ENCODE measurements at places on chromosomes 16 and 17. TPM values are rescaled to one million over a fixed set of nuclear protein-coding genes. Genes with fewer than 3 reads are reported as not detected.

- no peak for DNase-seq
Measured at GRCh38 chr17:74754832-74755231, 6.4 kb downstream of the NHERF1 start.

DNA sequence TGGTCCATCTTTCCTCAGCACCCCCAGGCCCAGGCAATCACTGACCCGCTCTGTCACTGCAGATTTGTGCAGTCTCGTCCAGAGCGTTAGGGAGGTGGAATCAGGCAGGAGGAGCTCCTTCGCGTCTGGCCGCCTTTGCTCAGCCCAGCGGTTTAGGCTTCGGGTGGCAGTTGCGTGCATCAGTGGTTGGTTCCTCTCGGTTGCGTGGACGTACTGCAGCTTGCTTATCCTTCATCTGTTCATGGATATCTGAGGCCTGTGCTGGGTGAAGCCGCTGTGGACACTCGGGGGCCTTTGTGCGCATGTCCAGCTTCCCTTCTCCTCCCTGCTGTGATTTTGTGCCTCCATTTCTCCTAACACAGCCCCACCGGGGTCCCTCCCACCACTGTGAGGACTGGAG lies 4.7 kb upstream of the P2RX1 start:
- no peak for DNase-seq

DNA sequence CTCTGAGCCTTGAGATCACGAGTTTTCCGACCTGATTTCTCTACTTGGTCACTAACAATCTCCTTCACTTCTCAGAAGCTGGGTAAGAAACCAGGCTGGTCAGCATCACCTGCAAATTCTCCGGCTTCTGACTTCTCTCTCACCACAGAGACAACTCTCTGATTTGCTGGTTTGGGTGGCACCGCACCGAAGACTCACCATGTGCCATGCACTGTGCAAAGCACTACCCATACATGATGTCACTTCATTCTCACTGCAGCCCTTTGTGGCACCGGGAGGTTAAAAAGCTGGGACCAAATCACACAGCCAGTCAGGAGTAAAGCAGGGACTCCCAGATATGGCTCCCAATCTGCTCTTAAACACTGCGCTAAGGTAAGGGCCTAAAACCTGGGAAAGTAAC lies 647 bp downstream of the VAC14 start:
- no peak for DNase-seq

KRT28 gene
- not detected for total RNA-seq

JUP gene
- total RNA-seq, result 12.9 TPM

KRTAP2-3 gene
- 1.4 TPM for total RNA-seq

Data from IMR-90 (cell line).